ENCODE measurements at places on chromosomes 3 and 15. TPM values are rescaled to one million over a fixed set of nuclear protein-coding genes. Genes with fewer than 3 reads are reported as not detected.

Gene TLE3
- total RNA-seq = 44.6 TPM

Gene TF
- total RNA-seq = under 0.01 TPM

Gene LTF
- under 0.01 TPM for total RNA-seq

Gene OR5K2
- not detected for total RNA-seq

Gene SPATA12
- total RNA-seq = 0.33 TPM

Gene POPDC2
- 0.48 TPM for total RNA-seq

Gene CPLX3
- total RNA-seq = not detected

All from vein endothelial cell (primary cell).